ENCODE measurements at places on chromosomes 2 and 18.

GRCh38 chr2:225824748-225825449 lies 425.4 kb downstream of the NYAP2 start:
- no peak for DNase-seq

- no peak for DNase-seq
Observed at GRCh38 chr2:85770786-85771409, 17.1 kb downstream of the ATOH8 start.

DNA sequence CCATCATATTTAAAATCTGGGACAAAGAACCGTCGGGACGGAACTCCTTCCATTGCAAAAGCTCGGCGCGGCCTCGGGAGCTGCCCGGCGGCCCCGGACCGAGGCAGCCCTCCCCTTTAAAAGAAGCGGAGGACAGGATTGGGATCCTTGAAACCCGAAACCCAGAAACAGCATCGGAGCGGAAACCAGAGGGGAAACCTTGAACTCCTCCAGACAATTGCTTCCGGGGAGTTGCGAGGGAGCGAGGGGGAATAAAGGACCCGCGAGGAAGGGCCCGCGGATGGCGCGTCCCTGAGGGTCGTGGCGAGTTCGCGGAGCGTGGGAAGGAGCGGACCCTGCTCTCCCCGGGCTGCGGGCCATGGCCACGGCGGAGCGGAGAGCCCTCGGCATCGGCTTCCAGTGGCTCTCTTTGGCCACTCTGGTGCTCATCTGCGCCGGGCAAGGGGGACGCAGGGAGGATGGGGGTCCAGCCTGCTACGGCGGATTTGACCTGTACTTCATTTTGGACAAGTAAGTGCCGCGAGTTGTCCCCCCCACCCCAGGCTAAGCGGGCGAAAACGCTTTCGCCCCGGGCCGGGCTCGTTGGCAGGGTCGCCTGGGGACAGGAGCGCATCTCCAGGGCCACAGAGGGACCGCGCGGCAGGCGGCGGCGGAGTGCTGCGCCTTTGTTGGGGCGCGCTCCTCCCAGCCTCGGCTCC lies at the start of gene ANTXR1:
ANTXR1 (plus strand) TSS at position 38 of the 698 bp plus-strand sequence; CDS start at position 359, 321 bp downstream.
- DNase-seq = no peak

DNA sequence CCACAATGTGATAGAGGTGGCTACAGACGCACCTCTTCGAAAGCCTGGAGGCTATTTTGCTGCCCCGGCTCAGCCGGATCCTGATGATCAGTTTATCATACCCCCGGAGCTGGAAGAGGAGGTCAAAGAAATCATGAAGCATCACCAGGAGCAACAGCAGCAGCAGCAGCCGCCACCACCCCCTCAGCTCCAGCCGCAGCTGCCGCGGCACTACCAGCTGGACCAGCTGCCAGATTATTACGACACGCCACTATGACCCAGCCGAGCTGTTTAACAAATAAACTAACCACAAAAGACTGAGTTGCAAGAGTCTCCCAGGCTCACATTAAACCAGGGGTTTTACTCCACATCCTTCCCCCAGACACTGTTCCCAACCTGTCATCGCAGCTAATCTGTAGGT lies 263.8 kb downstream of the PHLPP1 start:
- no peak for DNase-seq

DNA sequence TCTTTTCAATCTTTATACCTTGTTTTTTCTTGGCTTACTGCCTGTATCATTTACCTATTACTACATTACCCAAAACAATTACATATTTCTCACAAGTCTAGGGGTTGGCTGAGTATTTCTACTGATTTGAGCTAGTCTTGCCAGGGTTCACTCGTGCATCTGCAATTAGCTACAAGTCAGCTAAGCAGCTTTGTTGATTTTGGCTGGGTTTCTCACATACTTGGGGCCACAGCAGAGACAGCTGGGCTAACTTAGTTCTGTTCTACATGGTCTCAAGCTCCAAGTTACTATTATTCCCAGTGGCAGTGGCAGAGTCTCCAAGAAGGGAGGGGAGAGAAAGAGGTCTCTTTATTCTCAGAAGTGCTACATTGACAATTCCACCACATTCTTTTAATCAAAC lies 54.7 kb upstream of the SP5 start:
- DNase-seq = no peak
